Neural crest cell (in vitro differentiated cells): ENCODE measurements at places on chromosomes 5 and 9.

GRCh38 chr9:76459694-76460635, 983 bp downstream of the GCNT1 start:
- peak; percentile 4 for DNase-seq

- DNase-seq = no peak
Measured at GRCh38 chr9:17970277-17970676, 391.4 kb downstream of the SH3GL2 start.

GRCh38 chr9:128551657-128552152, 682 bp upstream of the SPTAN1 start:
- DNase-seq = no peak

DNA sequence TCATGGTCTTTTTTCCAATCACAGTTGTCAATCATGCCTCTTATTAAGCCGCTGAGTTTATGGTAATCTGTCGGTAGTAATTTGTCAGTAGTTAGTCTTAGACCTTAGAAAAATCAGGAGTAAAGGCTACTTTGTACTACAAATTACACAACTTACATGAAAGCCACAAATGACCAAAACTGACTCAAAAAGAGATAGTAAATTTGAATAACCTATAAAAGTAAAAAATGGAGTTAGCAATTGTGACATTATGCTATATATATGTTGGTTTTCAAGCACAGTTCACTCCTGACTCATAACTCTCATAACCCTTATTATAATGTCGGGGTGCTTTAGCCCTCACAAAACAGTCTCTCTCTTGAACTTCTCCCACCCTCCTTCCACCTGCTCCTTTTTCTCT, 251.8 kb downstream of the ROR2 start:
- no peak for DNase-seq

DNA sequence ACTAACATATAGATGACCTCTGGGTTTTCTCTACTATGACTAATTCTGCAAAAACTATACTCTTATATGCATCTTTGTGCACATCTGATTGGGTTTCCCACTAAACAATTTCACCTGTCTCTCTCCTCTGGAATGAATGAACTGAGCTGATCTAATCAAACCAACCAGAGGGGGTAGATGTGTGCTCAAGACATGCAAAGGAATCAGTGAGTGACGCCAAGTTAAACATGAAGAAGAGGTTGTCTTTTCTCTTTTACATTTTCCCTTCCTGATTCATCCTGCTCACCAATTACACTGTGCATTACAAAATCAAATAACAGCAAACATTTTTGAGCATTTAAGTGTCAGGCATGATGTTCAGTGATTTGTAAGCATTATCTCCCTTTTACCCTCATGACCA, 29.6 kb upstream of the GRXCR2 start:
- no peak for DNase-seq

DNA sequence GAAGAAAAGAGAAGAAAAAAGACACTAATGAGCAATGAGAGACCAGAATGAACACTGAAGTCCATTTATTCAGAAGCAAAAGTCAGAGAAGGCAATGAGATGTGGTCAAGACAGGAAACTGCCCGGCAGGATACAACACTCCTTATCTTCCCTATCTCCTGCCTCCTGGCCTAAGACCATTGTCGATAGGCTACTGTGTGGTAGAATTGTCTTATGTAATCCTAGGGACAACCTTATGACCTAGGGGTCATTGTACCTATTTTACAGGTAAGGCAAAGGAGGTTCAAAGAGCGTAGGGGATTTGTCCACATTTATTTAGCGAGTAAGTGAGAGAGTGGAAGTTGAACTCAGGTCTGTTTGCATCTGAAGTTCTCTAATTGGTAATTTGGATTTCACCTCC, 63.0 kb upstream of the PTPN3 start:
- no peak for DNase-seq

DNA sequence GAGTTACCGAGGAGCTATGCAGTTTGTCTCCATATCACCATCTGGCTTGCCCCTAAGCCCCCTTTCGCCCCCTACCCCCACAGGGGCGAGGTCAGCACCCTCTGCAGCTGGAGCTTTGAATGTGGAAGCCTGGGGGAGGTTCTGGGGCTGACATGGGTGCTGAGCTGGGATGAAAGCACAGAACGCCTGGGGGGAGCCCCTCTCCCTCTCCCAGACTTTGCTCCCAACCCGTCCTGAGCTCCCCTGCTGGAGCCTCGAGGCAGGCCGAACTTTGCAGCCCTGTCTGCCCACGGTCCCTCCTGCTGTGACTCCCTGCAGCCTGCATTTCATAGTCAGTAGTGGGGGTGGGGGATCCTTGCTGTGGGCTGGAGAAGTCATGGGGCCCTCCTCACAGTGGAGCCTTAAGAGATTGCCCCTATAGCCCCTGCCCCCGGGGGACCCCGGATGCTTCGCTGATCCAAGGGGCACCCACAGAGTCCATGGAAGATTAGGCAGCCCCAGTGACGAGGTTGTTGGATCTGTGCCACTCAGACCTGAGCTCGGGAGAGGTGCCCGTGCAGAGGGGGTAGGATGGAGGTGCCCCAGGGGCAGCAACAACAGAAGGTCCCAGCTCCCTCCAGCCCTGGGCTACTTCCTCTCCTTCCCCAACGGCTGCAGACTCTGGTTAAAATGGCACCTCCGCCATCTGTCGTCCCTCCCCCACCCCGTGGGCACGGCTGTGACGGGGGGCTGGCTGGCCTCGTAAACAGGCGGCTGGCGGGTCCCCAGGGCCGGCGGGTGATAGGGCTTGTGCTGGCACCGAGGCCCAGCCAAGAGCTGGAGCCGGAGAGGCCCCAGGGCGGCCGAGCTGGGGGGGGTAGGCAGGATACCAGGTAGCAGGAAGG, 162.0 kb downstream of the C9orf50 start:
- DNase-seq = no peak

DNA sequence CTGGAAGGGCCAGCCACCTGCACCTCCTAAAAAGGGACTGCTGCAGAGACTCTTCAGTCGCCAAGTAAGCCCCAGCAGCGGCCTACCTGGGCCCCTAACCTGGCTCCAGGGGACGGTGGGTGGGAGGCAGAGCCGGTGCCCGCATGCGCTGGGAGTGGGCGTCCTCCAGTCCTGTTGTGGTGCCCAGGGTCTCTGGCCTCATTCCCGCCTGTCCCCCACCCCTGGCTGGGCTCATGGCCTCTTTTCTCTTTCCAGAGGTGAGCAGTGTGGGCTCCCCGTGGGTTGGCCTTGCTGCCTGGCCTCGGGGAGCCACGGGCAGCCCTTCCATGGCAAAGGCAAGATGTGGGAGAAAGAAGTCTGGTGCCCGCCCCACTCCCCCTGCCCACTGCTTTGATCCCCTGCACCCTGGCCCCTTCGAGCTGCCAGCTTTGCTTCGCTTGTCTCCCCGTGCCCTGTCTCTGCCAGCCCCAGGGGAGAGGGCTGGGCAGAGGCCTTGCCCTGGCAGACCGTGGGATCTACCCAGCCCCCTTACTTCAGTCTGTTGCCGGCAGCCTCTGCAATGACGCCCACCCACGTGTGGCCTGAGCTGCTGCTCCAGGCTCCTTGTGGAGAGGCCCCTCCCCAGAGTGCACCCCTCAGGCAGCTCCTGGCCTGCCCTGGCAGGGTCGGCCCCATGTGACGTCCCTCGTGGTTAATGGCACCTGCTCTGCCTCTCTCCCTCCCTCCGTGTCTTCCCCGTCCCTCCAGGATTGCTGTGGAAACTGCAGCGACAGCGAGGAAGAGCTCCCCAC, 5.4 kb upstream of the PRR7 start:
- no peak for DNase-seq

DNA sequence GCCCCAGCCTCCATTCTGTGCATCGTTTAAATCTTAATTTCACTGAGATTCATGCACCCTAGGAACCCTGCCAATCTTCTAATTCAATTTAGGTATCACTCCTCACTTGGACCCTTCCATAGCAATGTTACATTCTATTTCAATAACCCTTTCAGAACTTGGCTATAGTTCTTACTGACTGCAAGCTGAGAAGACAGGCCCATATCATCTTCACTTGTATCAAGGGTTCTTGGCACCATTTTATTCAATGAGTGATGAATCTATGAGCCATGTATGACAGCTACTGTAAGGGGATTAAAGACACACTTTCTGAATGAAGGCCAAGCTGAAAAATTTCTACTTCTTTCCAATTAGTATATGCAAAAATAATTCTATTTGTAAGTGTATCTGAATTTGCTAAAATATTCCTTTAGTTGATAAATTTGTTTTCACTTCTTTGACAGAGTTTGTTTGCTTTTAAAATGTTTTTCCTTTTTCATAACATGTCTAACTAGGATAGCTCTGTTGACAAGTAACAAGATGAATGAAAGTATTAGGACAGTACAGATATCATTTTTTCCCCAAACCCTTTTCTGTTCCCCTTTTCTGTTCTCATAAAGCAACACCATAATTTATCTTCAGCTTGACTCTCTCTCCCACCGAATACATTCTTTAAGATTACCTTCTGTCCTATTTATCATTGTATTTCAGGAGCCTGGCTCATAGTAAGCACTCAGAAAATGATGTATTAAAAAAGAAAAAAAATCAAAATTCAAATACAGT, 9.6 kb downstream of the ITGA2 start:
- no peak for DNase-seq

- no peak for DNase-seq
Measured at GRCh38 chr5:124677374-124678351, 68.8 kb downstream of the ZNF608 start.

DNA sequence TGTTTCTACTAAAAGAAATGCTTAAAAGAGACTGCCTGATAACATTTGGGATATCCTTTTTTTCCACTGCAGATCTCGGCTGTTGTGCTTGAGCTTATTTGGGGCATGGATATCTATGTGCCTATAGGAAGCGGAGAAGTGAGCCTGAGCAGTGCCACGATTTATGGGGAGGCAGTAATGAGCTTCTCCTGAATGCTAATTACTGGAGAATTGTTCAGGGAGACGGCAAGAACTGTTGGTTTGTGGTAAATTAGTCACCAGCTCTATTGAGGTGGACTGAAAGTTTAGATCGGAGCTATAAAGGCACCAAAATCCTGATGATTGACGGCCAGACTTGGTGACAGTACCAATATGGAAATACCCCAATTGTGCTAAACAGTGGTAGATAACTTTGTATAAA, 186.5 kb downstream of the ARHGEF28 start:
- DNase-seq = no peak

GRCh38 chr5:52710310-52710971, 77.3 kb upstream of the ITGA1 start:
- DNase-seq = no peak

- DNase-seq = no peak
Measured at GRCh38 chr5:133902511-133903118, 65.8 kb downstream of the C5orf15 start.

GRCh38 chr5:5432020-5432707, 9.7 kb downstream of the ICE1 start:
- DNase-seq = no peak
